Hematopoietic multipotent progenitor cell (in vitro differentiated cells): ENCODE measurements at places on chromosomes 2 and 18. TPM values are rescaled to one million over a fixed set of nuclear protein-coding genes. Genes with fewer than 3 reads are reported as not detected.

The SCYGR4 gene
- not detected for total RNA-seq

The ALPI gene
- not detected for total RNA-seq

The MIB1 gene
- 33.7 TPM for total RNA-seq

The ANKRD30B gene
- total RNA-seq = not detected

The PLEKHH2 gene
- total RNA-seq = under 0.01 TPM

The IL36RN gene
- total RNA-seq = not detected

The STARD6 gene
- total RNA-seq = not detected

The FECH gene
- 24.5 TPM for total RNA-seq

The C2orf76 gene
- 4.0 TPM for total RNA-seq

The ANO7 gene
- total RNA-seq = 1.3 TPM

The EHD3 gene
- total RNA-seq = 18.9 TPM

The DNER gene
- not detected for total RNA-seq

The MARCHF4 gene
- under 0.01 TPM for total RNA-seq

The CD302 gene
- total RNA-seq = 16.4 TPM

The DUSP2 gene
- 134 TPM for total RNA-seq

The GPBAR1 gene
- total RNA-seq = 0.54 TPM

The CAPN14 gene
- 1.9 TPM for total RNA-seq

The DPP4 gene
- total RNA-seq = 0.27 TPM

The CYS1 gene
- not detected for total RNA-seq

The GPC1 gene
- total RNA-seq = 1.9 TPM

The ARHGAP28 gene
- under 0.01 TPM for total RNA-seq

The EN1 gene
- not detected for total RNA-seq

The PAX8 gene
- 1.3 TPM for total RNA-seq

The RGPD5 gene
- total RNA-seq = 44.7 TPM

The MAPK4 gene
- total RNA-seq = not detected

The TRIB2 gene
- 42.3 TPM for total RNA-seq

The TGFA gene
- total RNA-seq = 0.27 TPM
